Epithelial cell of proximal tubule (primary cell): ENCODE measurements at places on chromosomes 3 and 15. TPM values are rescaled to one million over a fixed set of nuclear protein-coding genes. Genes with fewer than 3 reads are reported as not detected.

- no peak for DNase-seq
Measured at GRCh38 chr15:66877477-66878271, 175.6 kb downstream of the SMAD6 start.

DNA sequence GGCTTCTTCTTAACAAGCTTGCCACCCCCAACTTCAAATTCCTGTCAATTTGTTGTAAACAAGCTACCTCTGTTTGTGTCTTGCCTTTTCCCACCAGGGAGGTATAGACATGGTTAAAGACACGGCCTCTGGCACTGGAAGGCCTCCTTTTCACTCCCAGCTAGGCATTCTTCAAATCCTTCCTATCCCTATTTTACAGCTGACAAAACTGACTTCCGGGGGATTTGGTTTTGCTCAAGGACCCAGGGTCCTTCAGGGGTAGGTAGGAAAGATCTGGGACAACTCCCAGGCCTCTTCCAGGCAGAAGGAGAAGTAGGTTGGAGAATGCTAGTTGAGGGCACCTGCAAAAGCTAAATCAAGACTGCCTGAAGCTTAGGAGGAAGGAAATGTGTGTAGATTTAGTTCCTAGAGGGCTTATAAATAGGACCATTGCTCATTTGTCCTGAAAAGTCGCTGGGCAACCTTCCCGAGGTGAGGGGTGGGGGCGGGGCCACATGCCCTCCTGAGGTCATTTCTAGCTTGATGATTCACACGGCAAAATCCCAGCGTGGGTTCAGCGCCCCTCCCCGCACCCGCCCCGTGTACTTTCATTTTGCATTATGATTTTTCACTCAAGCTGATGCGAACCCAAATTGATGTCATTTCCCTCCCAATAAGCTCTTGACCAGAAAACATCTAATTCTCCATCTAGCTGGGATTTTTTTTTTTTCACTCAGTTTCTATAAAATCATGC is 365.5 kb downstream of the SHQ1 start:
- DNase-seq = peak; percentile 15

DNA sequence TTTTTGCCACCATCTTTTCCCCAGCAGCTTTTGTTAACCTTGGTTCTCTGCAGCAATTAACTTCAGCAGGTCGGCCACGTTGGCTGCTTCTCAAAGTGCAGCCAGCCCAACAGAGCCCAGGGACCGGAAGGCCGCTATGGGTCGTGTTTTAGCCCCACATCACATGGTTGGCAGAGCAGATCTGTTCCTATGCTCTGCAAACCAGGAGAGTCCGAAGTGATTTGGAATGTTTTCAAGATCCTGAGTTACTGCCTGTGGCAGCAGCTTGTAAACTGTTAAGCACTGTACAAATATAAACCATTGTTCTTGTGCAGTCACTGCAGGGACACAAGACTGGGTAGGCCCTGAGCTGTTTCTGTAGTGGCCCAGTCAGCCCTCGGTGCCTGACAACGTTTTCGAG is 69.6 kb upstream of the MYZAP start:
- DNase-seq = peak; percentile 73

GRCh38 chr3:23981136-23981535 is 36.0 kb downstream of the NR1D2 start:
- no peak for DNase-seq

GRCh38 chr15:93825682-93826081 is 405.7 kb upstream of the MCTP2 start:
- no peak for DNase-seq

DNA sequence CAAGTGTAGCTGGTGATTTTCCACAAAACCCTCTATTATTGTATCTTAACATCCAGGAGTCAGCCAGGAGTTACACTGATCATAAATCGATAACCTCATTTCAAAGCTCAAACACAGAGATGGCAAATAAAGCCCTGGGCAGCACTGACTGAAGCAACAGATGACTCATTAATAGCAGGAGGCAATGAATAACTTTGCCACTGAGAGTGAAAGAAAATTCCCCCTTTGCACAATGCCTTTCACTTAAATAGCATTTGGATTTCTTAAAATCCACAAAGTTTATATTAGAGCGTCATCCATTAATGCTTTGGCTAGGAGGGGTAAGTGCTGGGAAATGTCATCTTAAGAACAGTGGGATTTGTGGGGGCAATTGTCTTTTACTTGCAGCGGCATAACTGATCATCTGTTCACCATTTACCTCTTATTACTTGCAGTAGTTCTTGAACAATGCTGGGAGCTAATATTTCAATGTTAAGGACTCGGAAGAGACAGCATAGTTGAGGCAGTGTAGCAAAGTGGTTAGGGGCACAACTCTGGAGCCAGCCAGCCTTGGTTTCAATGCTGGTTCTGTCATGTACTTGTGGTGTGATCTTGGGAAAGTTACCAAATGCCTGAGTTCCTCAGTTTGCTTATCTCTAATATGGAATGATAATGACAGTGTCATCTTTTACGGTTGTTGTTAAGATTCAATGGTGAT is 630.4 kb upstream of the TBL1XR1 start:
- DNase-seq = peak; percentile 90

- DNase-seq = no peak
Measured at GRCh38 chr3:54792584-54792983, 135.3 kb downstream of the LRTM1 start.

PATL2 gene
- total RNA-seq = not detected in 2 replicates

CILP gene
- not detected in 2 replicates for total RNA-seq
